Cerebellum (tissue), 4 donors: ENCODE measurements at places on chromosomes 12 and 14.

DNA sequence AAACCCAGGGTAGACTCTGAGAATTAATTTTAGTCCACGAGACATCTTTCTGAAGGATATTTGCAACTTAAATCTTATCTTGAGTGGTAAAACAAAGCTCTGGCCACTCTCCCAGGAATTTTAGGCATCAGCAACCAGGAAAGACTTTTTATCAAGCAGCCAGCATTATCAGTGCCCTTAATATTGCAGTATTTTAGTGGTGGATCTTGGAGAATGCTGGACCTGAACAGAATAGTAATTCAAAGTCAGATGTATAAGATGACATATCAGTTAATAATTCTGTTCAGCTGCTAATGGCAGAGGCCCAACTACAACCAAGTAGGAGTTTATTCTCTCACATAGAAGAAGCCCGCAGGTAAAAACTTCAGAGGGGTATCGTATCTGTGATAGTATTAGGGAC, 59.0 kb upstream of the CRY1 start:
- DNase-seq, result no peak

DNA sequence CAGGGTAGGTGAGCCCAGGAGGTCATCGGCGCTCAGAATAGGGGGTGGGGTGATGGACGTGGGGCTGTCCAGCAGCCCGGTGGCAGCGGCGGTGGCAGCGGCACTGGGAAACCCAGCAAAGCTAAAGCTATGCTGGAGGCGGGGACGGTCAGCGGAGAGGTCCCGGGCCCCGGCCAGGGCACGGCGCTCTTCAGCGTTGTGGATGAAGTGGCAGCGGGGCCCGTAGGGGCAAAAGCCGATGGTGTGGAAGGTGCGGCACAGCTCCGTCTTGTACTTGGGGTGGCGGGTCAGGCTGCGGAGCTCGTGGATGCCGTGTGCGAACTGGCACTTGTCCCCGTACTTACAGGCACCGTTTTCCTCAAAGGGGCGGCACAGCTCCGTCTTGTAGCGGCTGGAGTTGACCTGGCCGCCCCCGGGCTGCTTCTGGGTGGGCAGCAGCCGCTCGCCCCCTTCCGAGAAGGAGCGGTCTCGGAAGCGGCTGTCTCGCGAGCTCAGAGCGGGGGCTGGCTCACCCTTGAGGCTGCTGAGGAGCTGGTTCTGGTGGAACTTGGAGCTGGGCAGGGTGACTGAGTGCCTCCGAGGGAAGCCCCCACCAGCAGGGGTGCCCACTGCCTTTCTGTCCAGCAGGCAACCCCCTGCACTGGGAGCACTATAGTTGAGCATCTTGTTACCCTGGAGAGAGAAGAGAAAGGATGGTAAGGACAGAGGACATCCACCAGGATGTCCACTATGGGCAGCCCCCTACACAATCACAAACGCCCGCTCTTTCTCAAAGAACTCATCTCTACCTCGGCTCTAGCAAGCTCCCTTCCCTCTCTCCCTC, 2.8 kb downstream of the ZFP36L1 start:
- no peak for DNase-seq

- DNase-seq, result no peak
Measured at GRCh38 chr12:16184681-16185080, 92.8 kb downstream of the SLC15A5 start.

DNA sequence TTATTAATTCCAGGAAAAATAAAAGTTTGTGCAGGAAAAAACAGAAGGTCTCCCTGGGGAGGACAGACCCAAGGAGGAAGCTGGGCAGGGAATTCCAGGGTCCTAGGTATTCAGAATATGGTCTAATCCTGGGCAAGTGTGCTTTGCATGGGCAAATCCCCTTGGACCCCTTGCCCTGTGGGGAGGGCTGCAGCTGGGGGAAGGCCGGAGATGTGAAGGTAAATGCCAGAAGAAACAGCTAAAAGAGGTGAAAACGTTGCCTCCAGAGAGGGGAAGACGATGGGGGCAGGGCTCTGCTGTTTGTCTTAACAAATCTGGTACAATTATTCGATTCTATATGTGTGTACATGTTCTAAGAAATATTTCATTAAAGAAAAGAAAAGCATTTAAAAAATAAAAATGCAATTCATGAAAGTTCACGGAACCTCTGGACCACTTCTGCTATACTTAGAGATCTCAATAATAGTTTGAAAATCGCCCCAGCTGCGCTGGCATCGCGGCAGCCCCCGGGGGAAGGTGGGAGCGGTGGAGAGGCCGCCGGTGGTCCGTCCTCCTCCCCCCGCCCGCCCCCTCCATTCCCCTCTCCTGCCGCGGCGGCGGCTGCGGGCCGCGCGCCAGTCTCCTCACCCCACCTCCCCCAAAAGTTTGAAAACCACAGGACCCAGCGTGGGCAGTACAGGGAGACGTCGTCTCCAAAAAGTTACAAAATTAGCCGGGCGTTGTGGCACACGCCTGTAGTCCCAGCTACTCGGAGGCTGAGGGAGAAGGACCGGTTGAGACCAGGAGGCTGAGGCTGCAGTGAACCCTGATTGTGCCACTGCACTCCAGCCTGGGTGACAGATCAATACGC, 1.5 kb upstream of the PRPF40B start:
- DNase-seq, result no peak

DNA sequence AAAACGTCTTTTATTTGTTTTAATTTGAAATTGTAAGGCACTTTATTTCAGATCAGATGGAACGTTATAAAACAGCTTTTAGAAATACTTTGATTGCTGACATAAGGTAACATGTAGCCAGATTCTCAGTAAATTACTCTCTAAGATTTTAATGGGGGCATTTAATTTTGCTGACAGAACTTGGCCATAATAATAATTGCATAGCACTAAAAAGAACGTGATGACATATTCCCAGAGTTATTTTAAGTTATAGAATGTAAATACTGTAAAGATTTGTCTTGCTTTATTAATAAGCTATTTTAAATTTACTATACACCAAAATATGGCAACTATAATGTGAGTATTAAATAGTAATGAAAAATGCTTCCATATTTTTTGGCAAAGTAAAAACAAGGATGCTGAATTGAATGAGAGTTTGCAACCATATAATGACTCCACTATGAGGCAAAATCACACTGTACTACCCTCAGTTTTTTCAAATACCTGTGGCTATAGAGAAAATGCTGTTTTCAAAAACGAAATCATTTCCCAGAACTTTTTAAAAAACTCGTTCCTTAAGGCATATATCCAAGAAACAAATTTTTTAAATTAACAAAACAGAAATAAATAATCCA, 876 bp downstream of the LUM start:
- no peak for DNase-seq

DNA sequence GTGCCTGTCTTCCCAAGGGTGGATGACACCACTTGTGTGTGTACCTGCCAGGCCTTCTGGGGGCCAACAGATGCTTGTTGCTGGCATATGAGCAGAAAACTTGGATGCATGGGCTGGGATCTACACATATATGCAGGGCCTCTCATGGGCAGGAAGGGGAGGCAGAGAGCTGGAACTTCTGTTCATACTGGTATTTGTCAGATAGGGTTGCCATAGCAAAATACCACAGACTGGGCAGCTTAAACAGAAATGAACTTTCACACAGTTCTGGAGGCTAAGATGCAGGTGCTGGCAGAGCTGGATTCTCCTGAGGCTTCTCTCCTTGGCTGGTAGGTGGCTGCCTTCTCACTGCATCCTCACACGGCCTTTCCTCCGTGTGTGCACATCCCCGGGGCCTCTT, 121.8 kb downstream of the SUDS3 start:
- no peak for DNase-seq

GRCh38 chr12:77152623-77153193, 87.3 kb upstream of the E2F7 start:
- no peak for DNase-seq

GRCh38 chr12:58765076-58765475, 155.2 kb downstream of the LRIG3 start:
- no peak for DNase-seq

GRCh38 chr12:69008520-69008919, 75.5 kb upstream of the CPM start:
- no peak for DNase-seq

DNA sequence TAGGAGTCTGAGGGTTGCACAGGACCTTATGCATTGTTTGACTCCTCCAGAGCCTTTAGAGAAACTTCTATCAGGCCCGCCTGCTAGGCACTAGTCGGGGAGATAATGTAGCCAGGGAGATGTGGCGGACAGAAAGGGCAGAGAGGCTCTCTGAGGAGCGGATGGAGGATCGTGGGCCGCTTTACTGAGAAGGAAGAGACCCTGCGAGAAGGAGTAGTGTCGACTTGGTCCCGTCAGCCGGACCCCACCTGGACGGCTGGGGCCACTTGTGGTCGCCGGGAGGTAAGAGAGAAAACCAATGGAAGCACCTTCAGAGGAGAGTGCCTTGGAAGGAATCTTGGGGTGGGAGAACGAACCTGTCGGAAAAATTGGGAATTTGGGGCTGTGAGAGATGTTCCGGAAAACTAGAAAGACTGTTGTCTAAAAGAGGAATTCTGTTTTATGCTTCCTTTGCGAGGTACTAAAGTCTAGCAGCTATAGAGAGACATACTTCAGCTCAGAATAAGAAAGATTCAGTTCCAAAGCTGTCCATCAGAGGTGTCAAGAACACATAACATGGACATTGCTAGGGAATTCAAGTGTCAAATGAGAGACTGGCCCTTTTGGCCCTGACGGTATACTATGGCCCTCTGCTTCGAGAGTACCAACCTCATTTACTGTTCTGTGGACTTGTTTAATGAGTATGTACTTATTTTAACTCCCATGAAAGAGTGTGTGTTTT, 660 bp upstream of the MCRS1 start:
- no peak for DNase-seq

DNA sequence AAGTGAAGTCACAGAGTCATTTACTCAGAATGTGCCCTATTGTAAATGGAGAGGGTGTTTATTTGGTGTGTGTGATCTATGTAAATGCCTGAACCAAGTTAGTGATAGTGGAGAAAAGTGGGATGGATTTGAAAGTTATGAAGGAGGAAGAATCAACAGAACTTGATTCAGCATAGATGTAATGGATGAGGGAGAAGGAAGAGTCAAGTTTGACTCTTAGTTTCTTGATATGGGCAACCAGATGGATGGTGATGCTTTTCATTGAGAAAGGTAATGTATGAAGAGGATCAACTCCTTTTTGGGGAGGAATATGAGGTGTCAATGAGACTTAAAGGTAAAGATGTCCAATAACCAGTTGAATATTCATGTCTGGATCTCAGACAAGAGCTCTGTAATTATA, 6.7 kb upstream of the MON2 start:
- DNase-seq, result no peak

DNA sequence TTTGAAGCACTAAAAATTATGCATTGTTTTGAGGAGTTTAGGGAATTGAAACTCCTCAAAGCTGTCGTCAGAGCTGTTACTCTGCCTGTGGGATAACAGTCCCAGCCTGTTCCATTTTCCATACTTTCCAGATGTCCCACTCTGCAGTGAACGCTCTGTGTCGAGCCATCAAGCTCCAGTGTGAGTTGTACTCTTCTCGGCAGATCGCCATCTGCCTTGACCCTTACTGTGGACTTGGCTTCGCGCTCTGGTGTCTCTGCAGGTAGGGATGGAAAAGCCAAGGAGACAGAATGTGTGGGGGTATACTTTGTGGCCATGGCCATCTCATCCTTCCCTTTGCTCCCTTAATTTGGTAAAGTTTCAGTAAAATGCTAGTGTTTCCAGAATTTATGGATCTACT, 35.5 kb upstream of the ATF1 start:
- DNase-seq, result peak; percentile 84

- DNase-seq, result no peak
Measured at GRCh38 chr14:38224338-38224737, 16.6 kb downstream of the SSTR1 start.

DNA sequence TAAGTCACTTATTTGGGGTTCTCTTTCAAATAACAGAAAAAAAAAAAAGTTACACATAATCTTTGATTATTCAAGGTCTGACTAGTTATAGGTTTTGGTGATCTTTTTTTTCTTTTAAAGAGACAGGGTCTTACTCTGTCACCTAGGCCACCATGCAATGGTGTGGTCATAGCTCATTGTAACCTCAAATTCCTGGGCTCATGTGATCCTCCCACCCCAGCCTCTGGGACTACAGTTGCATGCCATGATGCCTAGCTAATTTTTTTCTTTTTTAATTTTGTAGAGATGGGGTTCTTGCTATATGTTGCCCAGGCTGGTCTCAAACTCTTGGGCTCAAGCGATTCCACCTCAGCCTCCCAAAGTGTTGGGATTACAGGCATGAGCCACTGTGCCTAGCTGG, 56.5 kb upstream of the CFL2 start:
- DNase-seq, result no peak

- DNase-seq, result no peak
Measured at GRCh38 chr14:103302966-103303365, 31.1 kb upstream of the EIF5 start.

DNA sequence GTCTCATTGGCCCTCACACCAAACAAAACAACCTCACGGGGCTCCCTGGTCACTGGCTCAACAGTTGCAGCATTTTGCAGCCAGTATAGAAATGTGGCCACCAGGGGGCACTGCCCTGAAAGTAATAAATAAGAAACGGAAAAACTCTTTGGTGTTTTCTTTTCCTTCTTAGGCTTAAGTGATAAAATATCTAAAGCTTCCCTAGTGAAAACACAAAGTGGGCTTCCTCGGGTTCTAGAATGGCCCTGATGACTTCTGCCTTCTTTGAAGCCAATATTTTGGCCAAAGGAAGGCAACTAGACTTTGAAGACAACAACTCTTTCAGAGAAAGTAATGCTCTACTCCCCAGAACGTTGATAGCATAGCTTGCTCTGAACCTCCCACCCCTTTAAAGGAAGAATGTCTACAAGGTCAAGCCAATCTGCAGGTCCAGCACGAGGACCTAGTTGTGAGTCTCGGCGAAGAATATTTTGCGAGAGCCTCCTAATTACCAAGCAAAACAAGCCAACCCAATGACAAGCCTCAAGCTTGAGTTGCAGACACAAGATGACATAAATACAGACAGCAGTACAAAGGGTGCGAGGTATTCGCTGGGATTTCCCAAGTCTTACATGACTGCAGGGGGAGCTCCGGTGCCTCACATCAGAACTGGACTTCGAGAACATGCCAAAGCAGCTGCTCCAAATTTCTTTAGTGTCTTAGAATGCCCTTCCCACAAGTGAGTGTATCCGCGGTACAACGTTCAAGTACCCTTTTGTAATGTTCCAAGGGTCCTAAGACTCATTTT, 2.6 kb downstream of the ITPK1 start:
- DNase-seq, result peak; percentile 73

GRCh38 chr14:81684696-81685095, 151.0 kb upstream of the SEL1L start:
- DNase-seq, result no peak
